ENCODE measurements at places on chromosomes 3 and 15. TPM values are rescaled to one million over a fixed set of nuclear protein-coding genes. Genes with fewer than 3 reads are reported as not detected.

Gene TUBGCP5
- 14.9 TPM for total RNA-seq

Gene GOLGA8F
- not detected for total RNA-seq

Gene PRKCD
- 6.6 TPM for total RNA-seq

Gene P2RY13
- total RNA-seq: not detected

Gene PFN2
- 150 TPM for total RNA-seq

Gene PSMD6
- 86.1 TPM for total RNA-seq

Gene SCAANT1
- not detected for total RNA-seq

Gene RFC4
- total RNA-seq: 37.5 TPM

Gene MED12L
- not detected for total RNA-seq

Gene UNC13C
- not detected for total RNA-seq

Gene RTP3
- total RNA-seq: not detected

Gene TRH
- not detected for total RNA-seq

Gene ROBO2
- under 0.01 TPM for total RNA-seq
